Renal cortical epithelial cell (primary cell): ENCODE measurements at places on chromosomes 7 and 10. TPM values are rescaled to one million over a fixed set of nuclear protein-coding genes. Genes with fewer than 3 reads are reported as not detected.

DNA sequence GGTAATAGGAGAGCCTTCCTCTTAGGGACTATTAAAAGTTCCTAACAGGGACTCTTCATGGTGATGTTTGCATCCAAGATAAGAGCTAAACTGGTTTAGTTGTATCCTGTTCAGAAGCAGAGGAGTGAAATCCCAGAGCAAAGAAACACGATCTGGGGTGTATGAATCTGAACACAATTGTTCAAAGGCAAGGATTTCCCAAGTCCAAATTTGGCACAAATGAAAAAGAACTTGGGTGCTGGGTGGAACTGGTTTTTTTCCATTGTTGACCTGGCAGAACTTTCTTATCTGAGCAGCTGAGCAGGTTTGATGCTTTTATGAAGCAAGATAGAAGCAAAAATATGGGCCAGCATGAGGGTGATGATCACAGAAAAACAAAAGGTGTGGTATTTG is 6.0 kb downstream of the AGFG2 start:
- DNase-seq = no peak

GRCh38 chr10:59405235-59405634 is 42.9 kb upstream of the FAM13C start:
- DNase-seq = no peak

The MLLT10 gene
- 26.7 and 42.7 TPM in 2 replicates for total RNA-seq

The LBX1 gene
- not detected in 2 replicates for total RNA-seq

DNA sequence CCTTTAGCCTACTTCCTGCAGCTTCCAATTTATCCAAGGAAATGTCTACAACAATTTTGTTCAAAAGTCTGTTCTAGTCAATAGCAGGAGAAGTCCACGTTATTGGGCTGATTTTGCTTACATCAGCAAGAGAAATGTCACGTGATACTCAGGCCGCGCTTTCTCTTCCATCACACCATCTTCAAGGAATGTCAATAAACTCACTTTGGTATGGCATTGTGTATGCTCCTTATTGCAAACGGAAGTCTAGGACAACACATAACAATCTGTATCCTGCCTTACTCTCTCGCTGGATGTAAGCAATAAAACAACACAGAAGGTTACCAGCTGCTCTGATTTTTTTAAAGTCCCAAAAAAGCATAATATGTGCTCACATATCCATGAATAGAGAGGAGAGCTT is 17.1 kb upstream of the STK17A start:
- no peak for DNase-seq
